OCI-LY7 (cell line): ENCODE measurements at places on chromosomes 5 and 9.

DNA sequence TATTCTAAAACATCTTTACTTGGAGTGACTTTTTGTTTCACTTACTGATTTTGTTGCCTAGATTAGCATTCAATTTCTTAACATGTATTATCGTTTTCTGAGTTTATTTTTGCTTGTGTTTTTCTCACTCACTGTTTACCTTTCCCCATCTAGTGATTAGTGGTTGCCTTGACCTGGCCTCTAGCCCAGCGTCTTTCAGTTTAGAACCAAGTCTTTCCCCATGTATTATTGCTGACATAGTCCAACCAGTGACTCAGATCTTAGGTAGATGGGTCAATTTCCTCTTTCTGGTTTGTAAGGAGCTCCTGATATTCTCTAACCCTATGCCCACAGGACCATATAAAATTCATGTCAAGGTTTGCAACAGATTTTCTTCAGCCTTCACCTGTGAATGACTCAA, 135.5 kb downstream of the PRR16 start:
- DNase-seq = no peak

- DNase-seq = no peak
These were observed 678.4 kb upstream of the RGMB start for GRCh38 chr5:98095072-98095471.

DNA sequence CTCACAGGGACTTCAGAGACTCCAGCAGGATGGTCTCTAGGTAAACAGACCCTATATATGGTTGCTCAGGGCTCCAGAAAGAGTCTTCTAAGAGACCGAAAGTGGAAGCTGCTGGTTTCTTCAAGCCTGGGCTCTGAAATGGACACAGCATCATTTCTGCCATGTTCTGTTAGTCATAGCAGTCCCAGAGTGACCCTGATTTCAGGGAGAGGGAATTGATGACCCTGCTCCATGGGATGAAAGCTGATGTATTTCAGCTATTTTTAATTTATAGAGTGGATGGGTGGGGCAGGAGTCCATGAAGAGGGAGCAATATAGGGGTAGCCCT, 135.3 kb downstream of the FBXL7 start:
- no peak for DNase-seq

DNA sequence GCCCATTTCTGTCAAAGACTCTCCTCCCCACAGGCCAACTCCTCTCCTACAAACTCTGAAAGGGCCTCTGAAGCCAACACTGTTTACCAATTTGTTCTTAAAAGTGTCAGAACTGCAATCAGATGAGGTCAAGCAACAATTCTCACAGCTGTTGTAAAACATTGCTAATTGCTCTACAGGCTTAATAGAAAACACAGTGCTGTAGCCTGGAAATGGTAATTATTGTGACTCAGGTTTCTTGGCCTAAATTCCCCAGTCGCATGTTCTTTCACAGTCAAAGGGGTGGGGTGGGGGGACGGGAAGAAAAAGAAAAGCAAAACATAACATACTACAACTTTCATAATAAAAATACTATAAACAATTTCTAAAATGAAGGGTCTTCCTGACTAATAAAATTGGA, 343.2 kb downstream of the DMAC1 start:
- no peak for DNase-seq

GRCh38 chr9:133563291-133563796, 28.8 kb downstream of the ADAMTSL2 start:
- no peak for DNase-seq

DNA sequence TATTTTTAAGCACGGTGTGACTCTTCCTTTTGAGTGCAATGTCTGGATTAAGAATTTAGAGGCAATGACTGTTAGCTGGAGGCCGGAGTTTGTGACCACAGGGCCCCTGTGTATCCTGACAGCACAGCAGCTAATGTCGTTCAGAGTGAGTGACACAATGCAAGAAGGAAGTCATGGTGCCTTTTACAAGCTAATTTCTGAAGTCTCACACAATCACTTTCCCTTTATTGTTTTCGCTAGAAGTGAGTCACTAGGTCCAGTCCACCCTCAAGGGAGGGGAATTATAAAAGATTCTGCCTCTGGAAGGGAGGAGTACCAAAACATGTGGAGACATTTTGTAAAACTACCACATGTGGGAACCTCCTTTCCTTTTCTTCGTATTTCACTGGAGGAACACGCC, 185.5 kb upstream of the FGF10 start:
- no peak for DNase-seq

DNA sequence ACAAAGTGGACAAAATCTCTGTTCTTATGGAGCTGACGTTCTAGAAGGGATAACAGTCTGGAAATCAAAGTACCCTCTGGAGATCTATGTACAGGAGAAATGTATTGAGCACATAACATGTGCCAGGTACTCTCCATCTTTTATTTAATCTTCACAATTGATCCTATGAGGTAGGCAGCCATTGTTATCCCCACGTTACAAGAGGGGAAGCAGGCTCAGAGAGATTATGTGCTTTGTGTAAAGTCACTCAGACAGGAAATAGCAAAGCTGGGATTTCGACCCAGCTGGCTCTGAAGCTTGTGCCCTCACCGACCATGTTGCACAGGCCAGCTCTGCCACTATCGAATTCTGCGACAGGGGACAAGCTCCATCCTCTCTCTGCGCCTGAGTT, 21.5 kb downstream of the PDGFRB start:
- no peak for DNase-seq

DNA sequence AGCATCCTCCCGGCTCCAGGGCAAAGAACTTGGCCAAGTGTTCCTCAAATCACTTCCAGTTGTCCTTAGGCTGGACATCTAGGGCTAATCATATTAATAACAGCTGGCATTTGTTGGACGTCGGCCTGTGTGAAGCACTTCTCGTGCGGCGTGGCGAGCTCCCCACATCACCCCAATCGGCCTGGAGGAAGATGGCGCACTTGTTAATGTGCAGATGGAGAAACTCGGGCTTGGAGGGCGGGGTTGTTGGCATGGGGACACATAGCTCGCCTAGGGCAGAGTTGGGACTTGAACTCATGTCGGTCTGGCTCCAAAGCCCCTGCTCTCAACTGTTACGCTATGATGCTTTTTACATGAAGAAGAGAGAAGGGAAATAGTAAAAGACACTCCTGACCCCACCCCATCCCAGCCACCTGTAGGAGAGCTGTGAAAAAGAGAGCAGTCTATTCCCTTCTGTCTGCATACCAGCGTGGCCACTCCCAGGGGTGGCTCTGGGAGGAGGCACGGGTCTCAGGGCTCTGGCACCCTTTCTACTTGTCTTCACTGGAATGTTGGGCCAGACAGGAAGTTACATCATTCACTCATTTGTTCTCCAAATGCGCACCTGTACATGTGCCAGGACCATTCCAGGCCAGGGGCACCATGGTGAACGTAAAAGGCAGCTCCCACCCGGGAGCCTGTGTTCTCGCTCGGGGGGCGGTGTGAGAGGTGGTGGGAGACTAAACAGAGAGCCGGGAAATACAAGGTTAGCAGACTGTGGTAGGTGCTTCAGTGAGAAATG, 12.8 kb upstream of the NUP214 start:
- DNase-seq = no peak

GRCh38 chr5:146624179-146624578, 108.2 kb upstream of the GPR151 start:
- DNase-seq = no peak

DNA sequence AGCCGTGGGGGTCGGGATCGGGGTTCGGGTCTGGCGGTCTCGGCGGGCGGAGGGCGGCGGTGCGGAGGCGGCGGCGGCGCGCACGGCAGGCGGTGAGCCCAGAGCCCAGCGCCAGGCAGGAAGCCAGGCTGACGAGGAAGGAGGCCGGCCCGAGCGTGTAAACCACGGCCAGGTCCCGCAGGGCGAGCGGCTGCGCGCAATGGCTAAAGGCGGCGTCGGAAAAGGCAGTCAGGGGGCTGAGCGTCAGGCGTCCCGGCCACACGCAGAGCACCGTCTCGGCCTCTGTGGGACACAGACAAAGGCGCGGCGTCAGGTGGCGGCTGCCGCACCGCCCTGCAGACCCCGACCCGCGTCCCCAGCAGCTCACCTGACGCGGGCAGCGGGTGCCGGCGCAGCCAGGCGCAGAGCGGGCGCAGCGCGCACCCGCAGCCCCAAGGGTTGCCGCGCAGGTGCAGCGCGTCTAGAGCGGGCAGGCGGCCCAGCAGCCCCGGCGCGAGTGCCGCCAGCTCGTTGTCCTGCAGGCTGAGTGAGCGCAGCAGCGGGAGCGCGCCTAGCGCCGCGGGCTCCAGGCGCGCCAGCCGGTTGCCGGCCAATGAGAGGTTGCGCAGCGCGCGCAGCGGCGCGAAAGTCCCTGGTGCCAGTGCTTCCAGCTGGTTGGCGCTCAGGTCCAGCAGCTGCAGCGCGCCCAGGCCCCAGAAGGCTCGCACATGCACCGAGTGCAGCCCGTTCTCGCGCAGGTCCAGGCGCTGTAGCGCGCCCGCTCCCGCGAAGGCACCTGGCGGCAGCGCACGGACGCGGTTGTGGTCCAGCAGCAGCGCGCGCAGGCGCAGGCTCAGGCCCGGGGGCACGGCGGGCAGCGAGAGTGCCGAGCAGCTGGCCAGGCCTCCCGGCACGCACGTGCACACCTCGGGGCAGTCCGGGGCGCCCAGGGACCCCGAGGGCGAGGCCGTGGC, 671 bp downstream of the LRRC26 start:
- DNase-seq = no peak

DNA sequence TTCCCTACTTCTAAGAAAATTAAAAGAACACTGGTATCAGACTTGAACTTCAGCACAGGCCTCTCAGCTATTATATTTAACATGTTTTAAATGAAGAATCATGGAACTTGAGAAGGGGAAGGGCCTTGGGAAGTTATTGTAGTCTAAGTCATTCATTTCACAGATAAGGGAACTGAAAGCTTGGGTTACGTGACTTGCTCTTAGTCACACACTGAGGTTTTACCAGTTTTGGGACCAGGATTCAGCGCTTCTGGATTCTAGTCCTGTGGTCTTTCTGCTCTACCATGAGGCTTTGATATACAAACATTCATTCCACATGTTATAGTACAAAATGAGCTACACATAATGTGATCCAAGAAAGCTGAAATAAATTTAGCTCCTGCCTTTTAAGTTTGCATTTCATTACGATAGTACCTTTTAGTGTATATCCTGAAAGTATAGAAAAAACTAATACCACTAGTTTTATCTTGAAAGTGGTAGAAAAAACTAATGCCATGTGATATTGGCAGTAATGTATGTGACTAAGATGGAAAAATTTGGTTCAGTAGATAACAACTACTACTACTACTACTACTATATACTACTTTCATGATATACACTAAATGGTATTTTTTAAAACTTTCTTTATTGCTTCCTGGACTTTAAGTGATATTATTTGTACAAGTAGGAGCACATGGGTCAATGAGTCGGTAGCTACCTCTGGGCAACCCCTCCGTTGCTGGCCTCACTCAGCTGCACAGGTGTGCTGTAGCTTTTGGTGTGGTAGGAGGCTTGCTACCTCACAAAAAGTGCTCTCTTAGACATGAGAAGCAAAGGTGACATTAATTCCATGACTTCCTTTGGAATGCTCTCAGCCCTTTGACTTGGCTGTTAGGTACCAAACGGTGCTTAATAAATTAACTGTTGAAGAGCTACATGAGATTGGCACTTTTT, 40.7 kb downstream of the F2RL2 start:
- DNase-seq = peak; percentile 52

DNA sequence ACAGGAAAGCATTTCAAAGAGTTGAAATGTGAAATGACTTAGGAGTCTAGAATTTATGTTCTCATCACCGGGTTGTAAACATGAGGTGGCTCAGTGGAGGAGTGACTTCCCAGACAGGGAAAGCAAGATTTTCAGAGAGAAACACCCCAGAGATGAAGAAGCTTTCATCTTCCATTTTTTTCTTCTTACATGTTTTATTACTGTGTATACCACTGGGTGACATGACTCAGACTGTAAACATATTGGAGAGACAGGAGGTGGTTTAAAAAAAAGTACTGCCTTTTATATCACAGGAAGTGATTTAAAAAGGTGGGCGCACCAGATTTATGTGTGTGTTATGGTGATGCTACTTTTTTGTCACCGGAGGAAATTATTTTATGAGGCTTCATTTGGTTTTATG, 209.1 kb upstream of the TUT7 start:
- no peak for DNase-seq

- no peak for DNase-seq
These were observed 482.4 kb upstream of the SGCD start for GRCh38 chr5:155844542-155844941.

- no peak for DNase-seq
These were observed 1528.6 kb downstream of the EFNA5 start for GRCh38 chr5:106142116-106142515.

- DNase-seq = no peak
These were observed 42.1 kb upstream of the TMOD1 start for GRCh38 chr9:97459326-97459725.

GRCh38 chr9:78238046-78239038, 2.5 kb downstream of the CEP78 start:
- no peak for DNase-seq

- no peak for DNase-seq
These were observed 6.5 kb upstream of the ACSL6 start for GRCh38 chr5:132017738-132018625.

DNA sequence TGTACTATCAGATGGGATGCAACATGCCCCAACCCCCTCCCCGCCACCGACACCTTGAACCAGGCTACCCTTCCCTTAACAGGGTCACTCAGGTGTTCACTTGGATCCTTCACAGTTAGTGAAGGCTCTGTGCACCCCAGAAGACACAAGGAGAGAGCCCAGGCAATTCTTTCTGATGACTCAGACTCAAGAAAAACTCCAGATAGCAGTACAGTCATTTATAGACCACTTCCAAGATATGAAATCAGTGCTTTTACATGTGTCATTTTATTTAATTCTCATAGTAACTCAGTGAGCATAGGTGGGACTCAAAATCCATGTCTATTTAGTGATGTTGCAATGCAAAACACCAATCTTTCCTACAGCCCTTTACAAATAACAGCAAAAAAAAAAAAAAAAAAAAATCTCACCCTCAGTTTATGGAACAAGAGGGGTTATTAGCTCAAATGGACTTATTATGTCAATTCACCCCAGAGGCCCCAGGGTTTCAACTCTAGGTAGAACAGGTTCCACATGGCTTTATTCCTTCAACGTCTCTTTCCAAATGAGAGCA, 71.9 kb downstream of the FOXD1 start:
- no peak for DNase-seq

GRCh38 chr5:178499352-178499751, 90.8 kb downstream of the COL23A1 start:
- no peak for DNase-seq

GRCh38 chr5:100232736-100233135, 302.4 kb upstream of the FAM174A start:
- DNase-seq = no peak
